Gastroesophageal sphincter (tissue), 4 donors: ENCODE measurements at places on chromosomes 2 and 18. TPM values are rescaled to one million over a fixed set of nuclear protein-coding genes. Genes with fewer than 3 reads are reported as not detected.

Gene GRHL1
- 2.7 TPM for total RNA-seq

DNA sequence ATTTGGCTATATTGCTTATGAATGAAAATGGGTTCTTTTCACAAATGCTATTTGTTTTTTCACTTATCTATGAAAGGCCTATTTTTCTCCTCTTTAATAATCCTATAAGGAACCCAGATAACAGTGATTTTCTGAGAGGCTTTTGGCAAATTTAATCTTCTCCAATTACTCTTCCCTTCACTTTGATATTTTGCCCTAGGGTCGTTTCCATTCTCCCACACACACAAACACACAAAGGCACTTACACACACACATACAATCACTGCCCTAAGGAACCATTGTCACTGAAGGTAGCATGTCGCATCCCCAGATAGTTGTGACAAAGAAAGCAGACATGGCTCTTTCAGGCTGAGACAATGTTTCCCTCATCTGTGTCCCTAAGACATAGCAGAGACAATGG is 170.1 kb upstream of the PGAP1 start:
- peaks cover 26% of the 10 kb centered on the region for H3K36me3 ChIP-seq
- ATAC-seq: no peak
- H3K27me3 ChIP-seq: no peaks in the 10 kb centered on the region
- H3K4me3 ChIP-seq: no peak overlapping the region

DNA sequence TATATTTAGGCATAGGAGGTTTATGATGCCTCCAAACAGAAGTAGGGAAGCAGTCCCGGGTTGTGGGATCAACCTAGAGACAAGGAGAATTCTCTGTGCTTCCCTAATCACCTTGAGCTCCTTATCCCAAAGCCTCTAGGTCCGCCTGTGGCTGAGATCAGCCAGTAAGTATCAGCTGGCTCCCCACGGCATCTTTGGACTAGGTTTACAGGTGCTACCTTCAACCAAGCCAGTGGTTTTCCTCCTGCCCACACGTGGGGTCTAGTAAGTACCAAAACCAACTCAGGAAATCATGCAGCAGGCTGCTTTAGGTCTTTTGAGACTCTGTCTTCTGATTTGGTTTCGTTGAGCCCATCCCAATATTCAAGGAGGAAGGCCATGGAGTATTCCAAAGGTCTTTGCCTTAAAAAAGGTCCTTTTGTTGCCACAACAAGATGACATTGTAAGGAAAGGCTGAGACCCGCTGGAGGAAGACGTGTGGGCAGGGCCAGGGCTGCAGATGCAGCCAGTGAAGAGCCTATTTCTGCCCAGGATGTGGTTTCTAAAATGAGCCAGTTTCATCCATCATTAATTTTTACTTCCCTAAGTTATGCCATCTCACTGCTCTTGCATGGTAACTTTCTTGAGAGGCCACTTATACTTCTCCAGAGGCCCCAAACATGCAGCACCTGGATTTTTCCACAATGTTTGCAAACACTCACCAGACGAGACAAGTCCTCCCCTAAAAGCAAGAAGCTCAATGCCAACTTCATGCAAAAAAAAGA is 248.7 kb downstream of the RNF152 start:
- H3K4me3 ChIP-seq: no peak overlapping the region
- H3K4me1 ChIP-seq: no peaks in the 10 kb centered on the region
- H3K36me3 ChIP-seq: no peaks in the 10 kb centered on the region
- no peak for ATAC-seq
- no peak overlapping the region for H3K27ac ChIP-seq

DNA sequence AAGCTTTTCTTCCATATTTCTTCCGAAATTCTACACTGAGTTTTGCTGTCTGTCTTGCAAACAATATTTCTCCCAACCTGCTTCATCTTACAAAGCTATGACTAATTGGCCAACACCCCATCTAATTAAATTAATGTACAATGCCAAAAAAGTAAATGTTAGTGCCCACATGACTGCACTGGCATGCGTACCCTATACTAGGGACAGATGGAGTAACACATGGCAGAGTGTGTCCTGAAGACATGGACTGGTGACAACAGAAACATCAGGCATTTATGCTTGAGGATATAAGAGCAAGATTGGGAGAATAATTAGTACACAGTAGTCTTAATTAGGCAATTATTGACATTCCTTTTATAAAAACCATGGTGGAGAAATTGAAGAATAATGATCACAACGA is 66.8 kb downstream of the MREG start:
- H3K36me3 ChIP-seq: no peaks in the 10 kb centered on the region
- ATAC-seq: no peak
- H3K27me3 ChIP-seq: no peaks in the 10 kb centered on the region
- no peak overlapping the region for H3K27ac ChIP-seq
- H3K4me1 ChIP-seq: no peaks in the 10 kb centered on the region

DNA sequence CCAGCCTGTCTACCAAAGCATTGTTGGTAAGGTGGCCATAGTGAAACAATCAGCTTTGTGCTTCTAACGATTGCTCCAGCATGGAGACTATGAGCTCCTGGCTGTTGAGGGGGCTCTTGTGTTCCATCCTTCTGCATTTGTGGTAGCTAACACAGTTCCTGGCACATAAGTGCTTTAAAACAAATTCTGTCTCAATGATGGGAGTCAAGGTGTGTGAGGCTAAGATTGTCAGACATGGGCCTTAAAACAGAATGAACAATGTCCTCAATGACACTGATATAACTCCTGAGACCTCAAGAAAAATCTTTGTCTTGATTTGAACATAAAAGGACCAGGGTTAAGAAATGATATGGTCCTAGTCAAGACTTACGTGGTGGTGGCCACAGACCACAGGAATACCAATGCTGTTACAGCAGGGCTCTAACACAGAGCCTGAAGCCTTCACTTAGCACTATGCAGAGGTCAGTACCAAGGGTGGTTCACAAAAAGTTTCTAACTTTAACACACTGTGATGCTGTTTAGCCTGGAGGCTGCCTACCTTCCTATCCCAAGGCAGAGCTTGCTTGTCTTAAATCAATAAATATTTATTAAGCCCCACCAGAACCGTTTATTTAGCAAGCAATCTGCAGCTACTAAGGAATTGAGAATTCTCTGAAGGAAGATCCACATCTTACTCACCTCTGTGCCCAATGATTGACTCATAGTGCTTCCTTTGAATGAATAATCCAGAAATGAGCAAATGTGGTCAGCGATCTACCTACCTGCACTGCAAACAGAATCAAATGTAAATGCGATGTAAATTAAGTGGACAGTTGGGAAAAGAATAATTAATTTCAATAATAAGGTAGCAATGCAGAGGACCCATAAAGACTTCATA is 35.1 kb downstream of the EVA1A start:
- H3K27me3 ChIP-seq: no peaks in the 10 kb centered on the region
- H3K27ac ChIP-seq: no peak overlapping the region
- no peak overlapping the region for H3K4me3 ChIP-seq
- no peaks in the 10 kb centered on the region for H3K4me1 ChIP-seq
- H3K36me3 ChIP-seq: no peaks in the 10 kb centered on the region
- ATAC-seq: no peak

GRCh38 chr2:239467281-239467955 is 66.6 kb upstream of the HDAC4 start:
- H3K4me1 ChIP-seq: no peaks in the 10 kb centered on the region
- H3K4me3 ChIP-seq: no peak overlapping the region
- no peak for ATAC-seq

Gene TTN
- total RNA-seq: 6.1 TPM
